ENCODE measurements at places on chromosomes 4 and X.

- DNase-seq, result no peak
These were observed 301.8 kb upstream of the CTSO start for GRCh38 chr4:156255230-156256007.

DNA sequence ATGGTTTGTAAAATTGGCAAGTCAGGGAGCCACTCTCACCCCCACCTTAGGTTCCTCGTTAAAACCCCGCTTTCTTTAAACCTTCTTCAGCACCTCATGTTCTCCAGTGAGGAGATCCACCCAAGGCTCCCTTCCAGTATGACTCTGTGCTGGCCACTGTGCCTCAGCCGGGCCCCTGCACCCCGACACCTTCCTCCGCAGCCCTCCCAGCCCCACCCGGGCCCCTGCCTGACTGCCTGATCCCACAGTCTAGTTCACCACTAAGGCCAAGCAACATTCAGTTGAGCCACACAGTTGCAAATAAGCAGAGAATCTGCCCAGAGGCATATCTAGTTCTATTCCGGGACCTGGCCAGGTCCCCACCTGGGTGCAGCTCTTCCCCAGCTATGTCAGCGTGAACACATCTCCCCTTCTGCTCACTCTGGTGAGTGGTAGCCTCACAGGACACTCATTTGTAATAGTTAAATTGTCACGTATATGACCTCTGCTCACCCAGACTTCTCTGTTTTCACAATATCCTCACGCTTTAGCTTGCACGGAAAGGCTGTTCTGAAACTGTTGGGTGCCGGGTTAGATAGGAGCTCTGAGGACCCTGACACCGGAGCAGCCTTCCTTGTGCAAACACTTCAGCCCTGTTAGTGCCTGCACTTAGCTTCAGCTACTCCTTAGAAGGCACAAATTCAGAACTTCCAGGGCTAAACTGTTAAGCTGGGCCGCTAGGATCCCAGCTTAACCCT lies 146.8 kb downstream of the DCTD start:
- no peak for DNase-seq

DNA sequence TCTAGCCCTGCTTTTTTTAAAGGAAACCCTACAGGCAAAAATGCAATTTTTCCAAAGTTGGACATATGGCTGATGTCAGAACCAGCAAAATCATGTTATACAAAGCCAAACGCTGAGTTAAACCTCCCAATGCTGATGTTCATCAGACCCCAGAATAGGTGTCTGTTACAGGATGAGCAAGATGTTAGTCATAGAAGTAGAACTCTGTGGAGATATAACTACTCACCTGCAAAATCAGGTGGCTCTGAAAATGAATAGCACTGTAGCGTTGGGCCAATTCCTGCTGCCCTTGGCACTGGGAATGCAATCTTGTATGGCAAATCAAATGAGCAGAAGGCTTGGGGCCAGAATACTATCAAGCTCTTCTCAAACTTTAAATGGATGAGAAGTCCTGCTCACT lies 634.1 kb downstream of the RPA4 start:
- no peak for DNase-seq

DNA sequence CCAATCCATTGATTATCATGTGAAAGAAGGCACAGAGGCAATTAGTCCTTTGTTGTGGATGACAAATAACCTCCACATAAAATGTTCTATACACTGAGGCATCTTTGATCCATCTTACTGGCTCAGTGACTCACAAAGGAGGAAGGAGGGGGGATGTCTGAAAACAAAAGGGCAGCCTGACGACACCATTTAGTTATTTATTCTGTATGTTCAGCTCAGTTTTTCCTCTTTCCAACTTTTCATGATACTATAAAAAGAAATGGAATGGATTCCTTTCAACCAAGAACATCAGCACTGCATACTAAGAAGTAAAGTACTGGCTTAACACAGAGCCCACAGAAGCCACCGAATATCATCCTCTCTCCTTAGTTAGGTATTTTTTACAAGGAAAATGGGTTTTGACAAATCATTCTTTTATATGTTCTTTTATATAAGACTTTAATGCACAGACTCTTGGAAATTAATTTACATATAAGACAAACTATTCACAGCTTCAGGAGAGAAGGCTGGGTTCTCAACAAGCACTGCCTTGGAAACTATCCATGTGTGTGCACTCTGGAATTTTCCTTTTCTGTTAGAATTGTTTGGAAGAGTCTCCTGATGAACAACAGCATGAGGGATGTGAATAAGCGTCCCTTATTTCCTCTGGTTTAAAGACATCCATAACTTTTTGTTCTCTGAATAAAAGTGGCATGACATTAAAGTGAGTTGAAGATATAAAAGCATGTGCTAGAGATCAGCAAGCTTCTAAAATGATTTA lies 135.6 kb downstream of the TSPAN5 start:
- DNase-seq, result no peak

DNA sequence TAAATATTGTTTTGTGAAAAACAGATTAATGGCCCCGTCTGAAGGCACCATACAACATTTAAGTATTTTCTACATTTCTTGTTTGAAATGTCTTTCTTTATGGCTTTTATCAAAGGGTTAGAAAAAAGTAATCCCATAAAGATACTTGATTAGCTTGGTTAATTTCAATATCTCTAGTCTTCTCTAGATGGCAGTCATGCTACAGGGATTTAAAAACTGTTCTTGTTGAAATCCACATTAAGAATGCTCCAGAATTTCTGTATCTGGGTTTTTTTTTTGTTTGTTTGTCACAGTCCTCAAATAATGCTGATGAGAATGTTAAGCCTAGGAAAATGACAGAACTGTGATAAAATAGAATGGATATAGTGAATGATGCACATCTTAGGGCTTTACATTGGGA lies 109.0 kb upstream of the AADAT start:
- no peak for DNase-seq

- DNase-seq, result no peak
These were observed 1863.6 kb downstream of the STIM2 start for GRCh38 chr4:28724239-28724638.

DNA sequence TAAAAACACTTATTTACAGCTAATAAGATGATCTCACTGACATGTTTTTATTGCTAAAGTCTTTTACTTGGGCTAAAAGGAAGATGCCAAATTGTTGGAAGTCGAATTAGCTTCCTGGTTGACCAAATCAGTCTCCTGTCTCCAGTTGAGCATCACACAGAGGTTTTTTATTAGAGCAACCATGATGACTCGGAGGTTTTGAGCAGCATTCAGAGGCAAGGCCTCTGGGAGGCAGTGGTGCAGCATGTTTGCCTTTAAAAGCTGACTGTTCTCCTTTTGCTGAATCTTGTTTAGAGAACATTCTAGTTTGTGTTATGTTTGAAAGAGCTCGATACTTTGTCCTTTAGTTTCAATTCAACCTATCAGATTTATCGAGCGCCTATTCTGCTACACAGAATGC lies 2.1 kb downstream of the UCHL1 start:
- DNase-seq, result peak; percentile 77

DNA sequence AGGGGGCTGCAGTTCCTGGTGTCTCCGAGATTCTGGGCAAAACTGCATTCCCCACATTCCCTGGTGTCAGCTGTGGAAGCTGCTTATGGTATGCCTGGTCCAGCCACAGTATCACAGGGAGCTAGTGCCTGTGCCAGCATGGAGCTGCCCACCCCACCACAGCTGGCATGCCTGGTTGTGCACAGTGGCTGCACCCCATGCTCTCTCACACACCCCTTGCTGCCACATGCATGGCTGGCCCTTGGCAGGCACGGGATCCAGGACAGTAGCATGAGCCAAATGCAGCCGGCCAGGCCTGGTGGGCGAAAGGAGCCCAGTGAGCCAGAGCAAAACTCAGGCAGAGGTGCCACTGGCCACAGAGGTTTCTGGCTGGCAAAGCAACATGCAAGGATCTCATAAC lies 418.0 kb upstream of the SPOCK3 start:
- DNase-seq, result no peak

GRCh38 chr4:129167640-129168260 lies 71.8 kb downstream of the C4orf33 start:
- DNase-seq, result no peak

GRCh38 chr4:112270640-112271421 lies 14.9 kb downstream of the TIFA start:
- no peak for DNase-seq

DNA sequence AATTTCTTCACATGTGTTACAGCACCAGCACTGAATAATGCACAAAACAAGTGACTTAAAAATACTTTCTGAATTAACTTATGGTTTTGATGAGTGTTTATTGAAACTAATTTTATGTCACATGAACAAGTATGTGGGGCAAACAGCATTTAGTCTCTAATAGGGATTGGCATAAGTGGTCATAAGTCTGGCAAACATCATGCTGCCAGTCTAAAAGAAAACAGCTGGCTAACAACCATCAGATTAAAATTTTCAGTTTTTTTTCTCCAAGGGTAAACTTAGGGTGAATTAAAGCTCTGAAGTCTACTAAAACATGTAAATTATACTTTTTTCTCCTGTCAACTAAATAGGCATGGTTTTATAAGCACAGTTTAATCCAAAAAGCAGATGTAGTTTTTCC lies 1014.2 kb downstream of the FAT4 start:
- no peak for DNase-seq

DNA sequence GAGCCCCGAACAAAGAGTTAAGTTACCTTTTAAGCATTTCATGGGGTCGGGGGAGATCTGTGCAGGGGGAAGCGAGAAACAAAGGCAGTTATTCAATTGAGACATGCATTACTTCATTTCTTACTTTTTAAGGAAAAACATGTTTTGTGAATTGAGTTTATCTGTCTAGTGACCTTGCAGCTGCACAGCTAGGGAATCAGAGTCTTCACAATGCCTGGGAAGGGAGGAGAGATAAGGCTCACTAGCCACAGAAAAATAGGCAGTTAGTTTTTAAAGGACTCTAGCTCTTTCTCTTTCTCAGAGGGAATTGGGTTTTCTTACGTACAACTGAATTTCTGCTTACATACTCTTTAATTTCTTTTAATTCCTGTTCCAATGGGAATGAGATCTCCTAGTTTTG lies 26.2 kb upstream of the ZBTB33 start:
- no peak for DNase-seq

DNA sequence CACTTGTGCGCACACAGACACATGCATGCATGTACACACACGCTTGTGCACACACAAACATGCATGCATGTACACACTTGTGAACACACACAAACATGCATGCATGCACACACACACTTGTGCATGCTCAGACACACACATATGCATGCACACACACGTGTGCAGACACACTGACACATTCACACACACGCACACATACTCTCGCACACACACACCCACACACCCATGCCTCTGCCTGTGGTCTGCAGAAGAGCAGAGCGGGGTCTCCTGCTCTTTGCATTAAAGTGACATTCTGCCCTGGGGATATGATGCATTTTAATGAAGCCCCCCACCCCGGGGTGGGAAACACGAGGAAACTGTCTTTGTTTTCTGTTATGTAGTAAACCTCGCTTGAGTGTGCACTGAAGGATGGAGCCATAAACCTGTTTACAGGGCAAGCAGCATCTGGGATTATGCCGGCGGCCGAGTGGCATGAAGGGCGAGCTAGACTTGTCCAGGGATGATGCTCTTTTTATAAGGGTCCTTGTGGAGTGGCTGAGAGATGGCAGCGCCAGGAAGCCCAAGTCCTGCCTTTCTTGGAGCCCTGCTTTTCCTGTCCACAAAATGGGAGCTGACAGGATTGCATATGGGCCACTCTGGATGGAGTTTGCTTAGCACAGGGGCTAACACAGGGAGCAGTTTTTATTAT lies 17.8 kb downstream of the PSAPL1 start:
- peak; percentile 3 for DNase-seq

- DNase-seq, result no peak
These were observed 50.2 kb upstream of the SLC7A11 start for GRCh38 chr4:138292321-138292720.

- DNase-seq, result no peak
These were observed 4.6 kb upstream of the PIN4 start for GRCh38 chrX:72176981-72177380.

- DNase-seq, result no peak
These were observed 112.0 kb downstream of the SHROOM3 start for GRCh38 chr4:76546759-76547742.

GRCh38 chrX:103774070-103774642 lies 2.5 kb upstream of the PLP1 start:
- DNase-seq, result peak; percentile 68

Data from head of caudate nucleus (tissue), 42 donors.